Hematopoietic multipotent progenitor cell (in vitro differentiated cells): ENCODE measurements at places on chromosomes 3 and 15.

GRCh38 chr3:37806505-37807200 lies 55.0 kb upstream of the CTDSPL start:
- DNase-seq, result no peak

DNA sequence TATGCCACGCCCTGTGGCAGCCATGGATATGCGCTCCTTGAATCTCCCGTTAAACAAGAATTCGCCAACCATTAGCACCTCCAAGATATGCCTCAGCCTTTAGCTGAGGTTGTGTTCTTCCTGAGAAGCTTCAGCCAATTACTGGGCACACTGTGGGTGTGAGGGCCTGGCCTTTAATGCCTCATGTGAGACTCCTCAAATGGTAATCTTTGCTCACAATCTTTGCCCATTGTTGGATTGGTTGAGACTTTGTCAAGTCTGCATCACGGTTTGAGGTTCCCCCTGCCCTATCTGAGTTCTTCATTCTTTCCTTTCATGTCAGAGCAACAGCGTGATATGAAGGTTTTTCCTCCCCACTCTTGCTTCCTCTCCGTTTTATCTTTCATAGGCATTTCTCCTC lies 108.1 kb upstream of the CCDC54 start:
- DNase-seq, result peak; percentile 81

- DNase-seq, result no peak
Observed at GRCh38 chr3:175664911-175665310, 805.8 kb downstream of the NAALADL2 start.

DNA sequence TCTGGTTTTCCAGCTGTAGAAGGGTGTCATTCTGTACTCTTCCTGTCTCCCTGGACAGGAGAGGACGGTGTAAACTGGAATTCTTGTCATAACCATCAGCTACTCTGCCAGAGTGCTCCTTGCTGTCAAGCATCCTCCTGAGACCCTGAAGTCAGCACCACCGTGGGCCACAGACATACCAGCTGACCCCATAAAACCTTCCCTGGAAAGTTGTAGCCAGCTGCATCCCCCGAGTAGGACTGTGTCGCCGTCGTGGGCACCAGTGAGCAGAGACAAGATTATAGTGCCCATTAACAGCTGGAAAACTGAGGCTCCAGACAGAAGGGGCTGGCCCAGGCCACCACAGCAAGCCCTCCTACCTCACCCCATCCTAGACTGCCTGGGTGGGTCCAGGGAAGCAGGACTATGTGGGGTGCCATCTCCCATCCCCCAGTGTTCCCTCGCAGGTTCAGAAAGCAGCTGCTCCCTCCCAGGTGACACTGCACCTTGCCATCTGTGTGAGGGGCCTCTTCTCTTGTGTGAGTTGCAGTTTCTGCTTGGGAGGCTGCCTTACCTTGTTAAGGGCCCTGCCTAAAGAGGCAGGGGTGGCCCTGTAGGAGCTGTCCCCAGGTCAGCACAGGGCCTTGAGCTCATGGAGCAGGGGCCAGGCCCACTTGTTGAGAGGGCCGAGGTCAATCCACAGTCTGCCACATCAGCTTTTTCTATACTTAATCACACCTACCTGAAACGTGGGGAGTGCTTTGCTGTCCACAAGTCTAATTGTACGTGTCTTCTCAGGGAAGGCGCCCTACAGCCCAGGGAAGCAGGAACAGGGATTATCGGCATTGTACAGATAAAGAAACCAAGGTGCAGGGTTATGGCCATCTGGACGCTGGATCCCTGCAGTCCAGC lies 191.9 kb upstream of the LINGO1 start:
- DNase-seq, result no peak

- DNase-seq, result no peak
Observed at GRCh38 chr3:126959136-126959920, 23.6 kb upstream of the PLXNA1 start.

- DNase-seq, result no peak
Observed at GRCh38 chr3:175430983-175431773, 572.0 kb downstream of the NAALADL2 start.
